Head of caudate nucleus (tissue), 42 donors: ENCODE measurements at places on chromosomes 16 and 17.

DNA sequence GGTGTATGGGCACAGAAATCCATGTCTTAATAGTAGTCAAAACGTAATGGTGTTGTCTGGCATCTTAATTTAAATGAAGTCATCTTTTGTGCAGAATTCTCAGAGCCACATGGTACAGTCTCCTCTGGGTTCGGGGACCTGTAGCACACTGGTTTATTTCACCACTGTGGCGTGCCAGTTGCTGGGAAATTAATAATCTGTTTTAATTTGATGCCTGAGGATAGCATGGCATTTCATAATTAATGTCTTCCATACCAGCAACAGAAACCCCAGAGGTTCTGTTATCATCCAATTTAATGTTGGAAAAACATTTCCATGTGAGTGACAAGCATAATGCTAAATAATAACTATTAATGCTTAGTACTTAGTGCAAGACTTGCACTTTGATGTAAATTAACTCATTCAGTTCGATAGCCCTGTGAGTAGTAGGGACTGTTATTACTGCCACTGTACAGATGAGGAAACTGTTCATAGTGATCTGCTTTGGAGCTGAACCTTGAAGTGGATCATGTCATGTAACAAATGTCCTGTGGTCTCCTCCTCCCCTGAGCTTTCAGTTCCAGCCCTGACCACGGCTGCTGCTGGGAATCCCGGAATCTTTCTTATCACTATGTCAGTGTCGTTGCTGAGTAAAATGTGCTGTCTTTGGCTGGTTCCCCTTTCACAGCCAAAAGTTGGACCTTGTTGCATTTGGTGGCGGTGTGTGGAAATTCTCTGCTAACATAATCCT lies 51.2 kb downstream of the SNX29 start:
- DNase-seq, result no peak

- DNase-seq, result no peak
Measured at GRCh38 chr17:13761038-13761603, 159.4 kb upstream of the HS3ST3A1 start.

DNA sequence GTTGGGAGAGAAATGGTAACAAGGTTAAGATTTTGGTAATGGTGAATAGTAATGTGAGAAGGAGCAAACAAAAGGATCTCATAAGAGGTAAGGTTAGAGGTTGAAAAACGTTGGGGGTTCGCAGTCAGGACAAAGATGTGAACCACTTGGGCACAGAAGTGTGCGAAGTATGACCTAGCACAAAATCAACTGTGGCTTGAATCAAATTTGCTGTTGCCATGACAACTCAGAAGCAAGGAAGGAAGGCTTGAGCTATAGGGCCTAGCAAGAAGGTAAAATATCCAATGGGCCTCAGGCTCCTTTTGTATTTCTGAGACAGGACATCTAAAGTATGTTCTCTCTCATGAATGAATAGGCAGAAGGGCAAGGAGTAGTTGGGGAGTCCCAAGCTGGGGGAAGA lies 24.5 kb upstream of the TEKT1 start:
- no peak for DNase-seq

DNA sequence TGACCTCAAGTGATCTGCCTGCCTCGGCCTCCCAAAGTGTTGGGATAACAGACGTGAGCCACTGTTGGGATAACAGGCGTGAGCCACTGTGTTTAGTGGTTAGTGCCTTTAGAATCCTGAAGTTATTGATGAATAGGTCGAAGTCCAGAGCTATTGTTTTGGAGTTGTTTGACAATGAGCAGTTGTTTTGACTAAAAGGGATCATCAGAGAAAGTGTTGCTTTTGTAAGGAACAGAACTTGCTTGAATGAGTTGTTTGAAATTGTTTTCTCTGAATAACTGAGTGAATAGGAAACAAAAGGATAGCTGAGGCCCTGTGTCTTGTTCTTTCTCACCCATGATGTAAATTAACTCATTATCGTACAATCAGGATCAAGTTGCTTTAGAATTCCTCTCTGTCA lies 46.6 kb downstream of the PRPSAP2 start:
- no peak for DNase-seq

GRCh38 chr17:2233441-2233947 lies 70.1 kb downstream of the SMG6 start:
- no peak for DNase-seq

- DNase-seq, result no peak
Measured at GRCh38 chr17:50708050-50709000, 611 bp upstream of the ANKRD40 start.
